ENCODE measurements at places on chromosomes 1 and 21. TPM values are rescaled to one million over a fixed set of nuclear protein-coding genes. Genes with fewer than 3 reads are reported as not detected.

The SMIM1 gene
- total RNA-seq: 0.39 TPM

The DTL gene
- 12.1 TPM for total RNA-seq

The PCP4 gene
- not detected for total RNA-seq

The AVPR1B gene
- not detected for total RNA-seq

The FYB2 gene
- not detected for total RNA-seq

The OVAAL gene
- not detected for total RNA-seq

The OR2M5 gene
- not detected for total RNA-seq

The RHD gene
- under 0.01 TPM for total RNA-seq

The WNT3A gene
- not detected for total RNA-seq

The PLD5 gene
- total RNA-seq: not detected

The ZNF683 gene
- not detected for total RNA-seq

The AGPAT3 gene
- total RNA-seq: 25.4 TPM

The INTS3 gene
- total RNA-seq: 40.4 TPM

The RNF186 gene
- not detected for total RNA-seq

The SERTAD4 gene
- total RNA-seq: 0.20 TPM

The CA14 gene
- not detected for total RNA-seq

The SEC16B gene
- 1.2 TPM for total RNA-seq

The KRTAP19-3 gene
- total RNA-seq: not detected

The KRTAP12-2 gene
- not detected for total RNA-seq

The BSND gene
- not detected for total RNA-seq

The TCHHL1 gene
- not detected for total RNA-seq

The SLAMF7 gene
- not detected for total RNA-seq

The CDC42BPA gene
- total RNA-seq: 39.3 TPM

The TDRD5 gene
- total RNA-seq: not detected

The OR2AK2 gene
- total RNA-seq: not detected

The TSSK3 gene
- total RNA-seq: 1.1 TPM

The AMPD1 gene
- not detected for total RNA-seq

The COL6A2 gene
- total RNA-seq: 2,374 TPM

The TOR1AIP2 gene
- total RNA-seq: 104 TPM

The UTS2 gene
- total RNA-seq: not detected

The CRP gene
- not detected for total RNA-seq

The KRTAP7-1 gene
- total RNA-seq: not detected

The ZC3H11A gene
- 71.3 TPM for total RNA-seq
